ENCODE measurements at places on chromosomes 12 and 14.

DNA sequence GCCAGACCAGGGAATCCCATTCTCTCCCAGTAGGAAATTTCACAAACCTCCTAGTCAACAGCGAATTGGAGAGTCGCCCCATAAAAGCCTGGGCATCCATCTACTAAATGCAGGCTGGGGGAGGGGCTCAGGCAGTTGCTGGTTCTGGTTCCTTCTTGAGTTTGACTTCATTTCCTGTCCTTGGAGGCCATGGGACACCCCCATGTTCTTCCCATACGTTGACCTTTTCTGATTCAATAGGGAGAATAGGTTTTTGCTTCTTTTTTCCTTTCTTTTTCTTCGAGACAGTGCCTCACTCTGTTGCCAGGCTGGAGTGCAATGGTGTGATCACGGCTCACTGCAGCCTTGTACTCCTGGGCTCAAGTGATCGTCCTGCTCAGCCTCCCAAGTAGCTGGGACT, 44.1 kb upstream of the TMEM263 start:
- no peak for DNase-seq

DNA sequence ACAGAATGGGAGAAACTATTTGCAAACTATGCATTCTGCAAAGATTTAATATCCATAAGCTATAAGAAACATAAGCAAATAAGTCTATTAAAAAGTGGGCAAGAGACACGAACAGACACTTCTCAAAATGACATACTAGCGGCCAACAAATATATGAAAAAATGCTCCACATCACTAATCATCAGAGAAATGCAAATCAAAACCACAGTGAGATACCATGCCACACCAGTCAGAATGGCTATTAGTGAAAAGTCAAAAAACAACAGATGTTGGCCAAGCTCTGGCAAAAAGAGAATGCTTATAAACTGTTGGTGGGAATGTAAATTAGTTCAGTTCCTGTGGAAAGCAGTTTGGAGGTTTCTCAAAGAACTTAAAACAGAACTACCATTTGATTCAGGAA, 121.3 kb downstream of the KCNMB4 start:
- DNase-seq = no peak

GRCh38 chr12:6363330-6364043, 11.9 kb downstream of the SCNN1A start:
- DNase-seq = peak; percentile 63

DNA sequence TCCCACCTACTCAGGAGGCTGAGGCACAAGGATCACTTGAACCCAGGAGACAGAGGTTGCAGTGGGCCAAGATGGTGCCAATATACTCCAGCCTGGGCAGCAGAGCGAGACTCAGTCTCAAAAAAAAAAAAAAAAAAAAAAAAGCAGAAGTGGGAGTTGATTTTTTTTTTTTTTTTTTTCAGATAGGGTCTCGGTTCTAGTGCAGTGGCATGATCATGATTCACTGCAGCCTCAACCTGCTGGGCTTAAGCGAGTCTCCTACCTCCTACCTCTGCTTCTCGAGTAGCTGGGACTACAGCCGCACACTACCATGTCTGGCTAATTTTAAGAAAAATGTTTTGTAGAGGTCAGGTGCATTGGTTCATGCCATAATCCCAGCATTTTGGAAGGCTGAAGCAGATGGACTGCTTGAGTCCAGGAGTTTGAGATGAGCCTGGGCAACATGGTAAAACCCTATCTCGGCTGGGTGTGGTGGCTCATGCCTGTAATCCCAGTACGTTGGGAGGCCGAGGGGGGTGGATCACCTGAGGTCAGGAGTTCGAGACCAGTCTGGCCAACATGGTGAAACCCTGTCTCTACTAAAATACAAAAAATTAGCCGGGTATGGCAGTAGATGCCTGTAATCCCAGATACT, 16.3 kb upstream of the HSP90AA1 start:
- DNase-seq = no peak

DNA sequence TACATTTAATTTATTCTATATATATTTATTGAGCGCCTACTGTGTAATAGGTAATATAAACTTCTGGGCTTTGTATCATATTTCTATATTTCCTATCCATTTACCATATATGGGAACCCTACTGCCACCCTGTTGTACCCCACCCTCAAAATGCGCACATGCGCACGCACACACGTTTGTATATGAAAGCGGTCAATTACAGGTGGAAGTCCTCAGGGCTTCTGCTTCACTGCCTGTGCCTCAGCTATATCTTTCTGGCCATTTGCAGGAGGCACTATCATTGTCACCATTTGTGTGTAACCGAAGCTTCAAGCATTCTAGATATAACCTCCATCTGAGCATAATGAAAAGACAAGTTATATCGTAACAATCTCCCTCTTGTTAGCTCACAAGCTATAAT, 31.3 kb upstream of the KCNMB4 start:
- no peak for DNase-seq

DNA sequence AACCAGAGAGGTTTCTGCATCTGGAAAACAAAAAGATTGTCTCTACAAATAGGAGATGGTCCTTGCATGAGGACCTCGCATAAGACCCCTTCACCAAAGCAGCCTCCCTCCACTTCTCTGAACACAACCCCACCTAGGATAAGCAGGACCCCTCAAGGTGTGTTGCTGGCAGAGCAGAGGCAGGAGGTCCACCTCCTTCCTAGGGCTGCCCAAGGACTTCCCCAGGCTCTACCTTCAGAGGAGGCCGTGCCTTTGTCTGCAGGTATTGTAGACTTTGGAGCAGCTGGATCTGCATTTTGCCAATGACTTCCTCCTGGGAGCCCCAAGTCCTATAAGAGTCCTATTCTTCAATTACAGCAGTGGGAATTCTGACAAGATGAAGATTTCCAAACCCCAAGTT, 67.3 kb upstream of the TSPAN11 start:
- no peak for DNase-seq

DNA sequence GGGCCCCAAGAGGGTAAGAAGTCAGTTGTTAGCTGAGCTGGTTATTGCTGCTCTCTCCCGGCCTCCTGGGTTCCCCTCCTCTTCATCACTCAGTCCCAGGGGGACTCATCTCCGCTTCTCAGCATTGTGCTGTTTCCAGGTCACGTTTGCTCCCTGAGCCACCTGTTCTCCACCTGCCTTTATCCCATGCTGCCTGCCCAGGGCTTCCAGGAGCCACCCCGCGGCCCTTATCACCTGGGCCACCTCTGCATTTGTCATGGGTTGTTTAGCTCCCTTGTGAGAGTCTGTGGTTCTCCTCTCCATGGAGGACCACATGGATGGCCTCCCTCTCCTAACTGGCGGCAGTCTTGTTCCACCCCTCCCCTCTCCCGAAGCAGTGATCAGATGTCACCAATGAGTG, 36.0 kb downstream of the SYNDIG1L start:
- DNase-seq = no peak

GRCh38 chr12:124024263-124024678, 51.3 kb downstream of the ZNF664 start:
- DNase-seq = no peak

DNA sequence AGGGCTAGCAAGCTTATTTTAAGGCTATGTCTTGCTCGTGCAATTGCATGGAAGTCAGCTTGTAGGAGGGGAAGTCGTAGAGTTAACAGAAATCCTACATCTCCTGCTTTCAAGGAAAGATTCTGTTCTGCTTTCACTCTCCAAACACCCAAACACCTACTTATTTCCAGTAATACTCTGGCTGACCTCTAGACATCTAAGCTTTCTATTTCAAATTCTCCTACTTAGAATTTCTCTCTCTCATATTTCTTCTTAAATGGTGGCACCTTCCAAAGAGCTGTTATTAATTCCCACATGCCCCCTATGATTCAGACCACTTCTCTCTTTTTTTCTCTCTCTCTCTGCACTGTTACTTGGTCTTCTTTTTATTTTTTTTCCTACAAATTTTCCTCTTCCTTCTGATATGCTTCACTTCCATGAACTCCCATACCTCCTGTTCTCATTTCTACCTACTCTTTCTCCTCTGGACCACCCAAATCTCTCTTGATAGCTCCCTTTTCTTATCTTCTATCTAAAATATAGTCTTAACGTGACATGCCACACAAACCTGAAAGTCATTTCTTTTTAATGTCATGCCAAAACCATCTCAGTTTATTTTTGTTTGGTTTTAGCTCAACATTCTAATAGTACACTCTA, 90.8 kb downstream of the RPS6KA5 start:
- DNase-seq = no peak

DNA sequence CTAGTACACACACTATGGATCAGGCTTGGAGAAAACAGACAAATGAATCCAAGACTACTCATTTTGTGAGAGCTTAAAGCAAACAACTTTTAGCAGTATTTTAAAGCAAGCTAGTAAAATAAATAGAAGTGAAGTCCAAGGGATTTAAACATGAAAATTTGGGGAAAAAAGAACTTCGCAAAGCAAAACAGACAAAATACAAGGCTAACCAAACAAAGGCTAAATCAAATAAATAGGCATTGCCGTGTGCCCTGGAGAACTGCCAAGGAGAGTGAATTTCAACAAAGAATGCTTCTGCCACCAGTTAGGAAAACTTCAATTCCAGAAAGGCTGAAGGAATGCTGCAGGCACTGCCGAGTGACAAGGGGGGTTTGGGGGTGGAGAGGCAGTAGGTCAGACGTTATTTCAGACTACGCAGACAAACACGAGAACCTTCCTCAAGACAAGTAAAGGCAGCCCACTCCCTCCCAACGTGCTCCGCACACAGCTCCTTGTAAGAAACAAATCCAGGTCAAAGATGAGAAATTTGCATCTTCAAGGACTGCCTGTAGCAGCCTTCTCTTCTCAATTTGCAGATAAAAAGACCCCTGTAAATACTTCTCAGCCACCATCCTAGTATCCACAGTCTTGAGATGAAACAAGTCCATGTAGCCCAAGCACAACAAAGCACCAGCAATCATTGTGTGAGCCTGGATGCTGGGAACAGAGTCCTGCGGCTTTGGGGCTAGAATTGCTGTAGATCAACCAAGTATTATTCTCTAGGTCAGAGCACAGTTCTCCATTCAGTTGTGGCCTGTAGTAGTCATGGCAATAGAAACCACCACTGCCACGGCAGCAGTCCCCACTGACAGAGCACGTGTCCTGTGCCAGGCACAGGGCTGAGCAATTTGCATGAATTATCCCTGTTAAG, 43.3 kb downstream of the EFCAB11 start:
- no peak for DNase-seq

DNA sequence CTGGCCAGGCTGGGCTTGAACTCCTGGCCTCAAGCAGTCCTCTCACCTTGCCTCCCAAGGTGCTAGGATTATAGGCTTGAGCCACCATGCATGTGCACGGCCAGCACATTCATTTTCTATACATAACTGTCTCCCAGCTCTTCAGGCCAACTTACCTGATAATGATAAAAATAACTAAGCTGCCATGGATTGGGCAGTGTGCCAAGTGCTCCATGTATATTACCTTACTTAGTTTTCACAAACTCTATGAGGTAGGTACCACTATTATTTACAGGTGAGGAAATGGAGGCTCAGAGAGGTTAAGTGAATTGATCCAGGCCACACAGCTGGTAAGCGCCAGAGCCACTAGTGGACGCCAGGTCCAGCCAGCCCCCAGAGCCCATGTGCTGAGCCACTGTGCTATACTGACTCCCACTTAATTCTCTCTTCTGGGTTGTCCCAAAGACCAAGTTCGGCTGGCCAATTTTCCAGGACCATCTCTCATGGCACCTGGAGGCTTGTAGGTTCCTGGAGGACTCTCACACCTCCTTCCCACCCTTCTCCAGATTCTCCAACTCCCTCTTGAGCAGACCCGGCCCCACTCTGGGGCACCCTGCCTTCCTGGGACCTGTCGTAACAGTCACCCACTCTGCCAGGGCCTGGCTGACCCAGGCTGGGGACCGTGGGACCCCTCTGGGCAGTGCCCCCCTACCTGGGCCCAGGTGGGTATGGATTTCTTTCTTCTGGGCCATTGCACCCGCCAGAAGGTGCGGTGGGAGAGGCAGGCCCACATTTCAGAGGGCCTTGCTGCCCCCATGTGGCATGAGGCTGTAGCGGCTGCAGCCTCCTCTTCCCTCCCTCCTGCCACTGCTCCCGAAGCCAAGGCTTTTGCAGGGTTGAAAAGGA, 30.2 kb upstream of the CIPC start:
- peak; percentile 50 for DNase-seq

DNA sequence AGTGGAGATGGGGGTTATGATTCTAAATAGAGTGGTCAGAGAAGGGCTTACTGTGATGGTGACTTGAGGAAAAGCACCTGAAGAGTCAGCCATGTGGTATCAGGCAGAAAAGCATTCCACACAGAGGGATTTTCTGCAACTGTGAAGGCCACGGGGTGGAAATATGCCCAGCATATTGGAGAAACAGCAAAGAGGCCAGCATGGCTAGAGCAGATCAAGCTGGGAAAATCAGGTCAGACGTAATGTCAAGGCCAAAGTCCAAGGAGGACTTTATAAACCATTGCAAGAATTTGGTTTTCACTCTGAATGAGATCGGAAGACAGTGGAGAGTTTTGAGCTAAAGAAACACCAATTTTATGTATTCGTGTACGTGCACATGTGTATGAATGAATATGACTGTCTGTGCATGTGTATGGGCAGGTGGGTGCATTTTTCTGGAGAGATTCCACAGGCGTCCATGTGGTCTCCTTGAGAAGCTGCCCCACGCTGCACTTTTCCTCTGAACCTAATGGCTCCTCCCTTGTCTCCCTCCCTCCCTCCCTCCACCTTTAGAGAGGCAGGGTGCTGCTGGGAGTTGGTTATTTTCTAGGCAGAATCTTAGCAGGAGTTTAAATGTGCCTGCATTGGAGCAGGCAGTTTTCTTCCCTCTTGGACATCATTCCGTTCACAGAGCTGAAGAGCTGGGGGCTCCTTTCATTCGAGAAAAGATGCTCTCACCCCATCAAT, 97.4 kb upstream of the PPP4R3A start:
- no peak for DNase-seq

- DNase-seq = no peak
Measured at GRCh38 chr12:51242876-51243275, 4.2 kb downstream of the DAZAP2 start.

Data from T-helper 9 cell (primary cell).